ENCODE measurements at places on chromosomes 2 and 18.

DNA sequence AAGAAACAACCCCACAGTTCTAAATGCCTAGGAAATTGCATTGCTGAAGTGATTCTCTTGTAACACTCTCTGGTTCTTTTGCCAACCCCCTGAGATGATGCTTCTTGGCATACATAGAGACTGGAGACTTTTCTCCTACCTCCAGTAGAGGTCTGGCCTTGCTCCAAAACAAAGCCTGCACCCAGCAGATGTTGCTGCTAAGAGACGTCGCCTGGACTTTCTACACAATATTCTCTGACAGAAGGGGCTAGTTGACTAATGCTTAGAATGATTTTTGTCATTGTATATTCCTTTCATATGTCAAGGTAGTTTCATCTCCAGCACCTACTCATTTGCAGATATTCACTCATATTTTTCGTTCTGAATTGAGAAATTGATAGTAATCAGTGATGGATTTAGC is 24.6 kb downstream of the SOWAHC start:
- DNase-seq, result no peak

DNA sequence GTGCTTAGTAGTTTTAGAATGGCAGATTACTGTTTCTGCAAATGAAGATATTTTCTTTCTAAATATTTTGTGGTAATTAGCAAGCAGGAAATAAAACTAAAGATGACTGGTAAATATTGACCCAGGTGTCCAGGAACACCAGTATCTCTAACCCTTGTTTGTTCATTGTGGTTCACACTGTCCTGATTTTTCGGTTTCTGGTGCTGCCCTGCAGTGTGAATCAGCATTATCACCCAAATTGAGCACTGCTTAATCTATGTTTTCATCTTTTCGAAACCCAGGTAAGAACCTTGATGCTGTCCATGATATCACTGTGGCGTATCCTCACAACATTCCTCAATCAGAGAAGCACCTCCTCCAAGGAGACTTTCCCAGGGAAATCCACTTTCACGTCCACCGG is 167.4 kb downstream of the CAPN13 start:
- DNase-seq, result no peak

DNA sequence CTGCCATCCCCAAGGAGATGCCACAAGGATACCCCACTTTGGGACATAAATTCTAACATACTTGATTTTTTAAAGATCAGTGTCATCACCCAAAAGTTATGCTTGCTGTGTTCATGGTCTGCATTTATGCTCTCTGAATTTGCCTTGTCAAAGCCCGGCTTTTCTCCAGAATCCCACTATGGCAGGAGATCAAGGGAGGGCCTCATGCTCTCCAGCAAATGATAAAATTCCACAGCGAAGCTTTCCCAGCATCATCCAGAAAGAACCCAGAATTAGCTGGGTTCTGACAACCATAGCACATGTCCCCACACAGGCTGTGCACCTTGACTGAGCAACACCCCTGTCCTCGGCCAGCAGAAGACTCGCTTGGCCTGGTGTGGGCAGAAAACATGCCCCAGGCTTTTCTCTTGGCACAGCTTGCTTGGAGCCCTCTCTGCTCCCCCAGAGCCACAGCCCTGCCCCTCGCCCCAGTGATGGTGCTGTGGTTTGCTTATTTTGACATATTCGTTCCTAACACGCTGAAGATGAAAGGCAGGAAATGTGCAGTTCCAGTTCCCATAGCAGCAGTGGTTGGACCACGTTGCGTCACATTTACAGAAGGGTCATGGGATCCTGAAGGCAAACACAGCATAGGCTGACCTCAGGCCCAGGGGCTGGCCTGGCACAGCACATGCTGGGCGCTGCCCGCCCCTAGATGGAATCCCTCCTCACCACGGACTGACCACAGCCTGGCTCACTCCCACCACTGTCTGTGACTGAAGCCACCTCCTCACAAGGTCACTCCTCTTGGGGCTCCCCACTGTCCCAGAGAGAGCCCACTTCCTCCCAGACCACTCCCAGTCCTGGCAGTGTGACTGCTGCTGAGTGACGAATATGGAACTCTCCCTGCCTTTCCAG is 14.1 kb upstream of the CHRNA1 start:
- peak; percentile 82 for DNase-seq

- no peak for DNase-seq
Observed at GRCh38 chr2:148391324-148391723, 253.2 kb upstream of the EPC2 start.
